ENCODE measurements at places on chromosomes 3 and 15.

DNA sequence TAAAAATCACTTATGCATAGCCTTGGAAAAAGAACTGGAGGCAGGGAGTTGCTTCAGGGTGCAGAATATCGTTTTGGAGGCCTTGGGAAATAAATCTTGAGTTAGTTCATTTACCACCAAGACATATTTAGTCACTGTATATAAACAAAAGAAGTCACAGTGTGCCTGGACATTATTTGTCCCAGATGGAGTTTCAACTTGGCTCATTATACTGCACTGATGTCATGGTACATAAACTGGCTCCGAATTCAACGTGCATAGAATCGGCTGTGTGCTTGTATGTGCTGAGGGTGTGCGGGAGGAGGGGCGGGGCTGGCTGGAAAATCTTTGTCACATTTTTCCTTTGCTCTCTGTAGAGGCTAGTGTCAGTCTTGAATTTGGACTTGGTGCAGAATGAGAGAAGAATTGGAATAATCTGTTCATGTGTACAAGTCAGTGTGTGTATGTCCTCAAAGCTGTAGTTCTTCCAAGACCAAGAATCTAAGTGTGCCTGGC, 86.6 kb downstream of the FNDC3B start:
- no peak for DNase-seq

GRCh38 chr3:115099134-115099985, 47.7 kb downstream of the ZBTB20 start:
- no peak for DNase-seq

- no peak for DNase-seq
Observed at GRCh38 chr3:86865506-86865905, 125.4 kb downstream of the VGLL3 start.

DNA sequence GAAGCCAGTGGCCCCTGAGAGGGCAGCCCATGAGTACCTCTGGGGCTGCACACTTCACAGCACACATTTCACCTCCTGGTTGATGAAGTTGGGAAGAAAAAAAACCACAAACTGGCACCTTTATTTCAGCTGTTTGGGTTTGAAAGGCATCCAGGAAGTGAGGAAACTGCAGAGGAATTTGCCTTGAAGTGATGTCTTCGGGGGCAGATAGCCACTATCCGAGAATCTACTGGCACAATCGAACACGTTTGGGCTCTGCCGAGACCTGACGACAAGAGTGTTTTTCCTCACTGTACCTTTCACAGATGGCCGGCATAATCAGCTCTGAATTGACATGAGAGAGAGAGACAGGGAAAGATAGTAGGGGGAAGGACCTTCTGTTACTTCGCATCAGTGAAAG, 59.7 kb downstream of the LRIG1 start:
- peak; percentile 35 for DNase-seq

DNA sequence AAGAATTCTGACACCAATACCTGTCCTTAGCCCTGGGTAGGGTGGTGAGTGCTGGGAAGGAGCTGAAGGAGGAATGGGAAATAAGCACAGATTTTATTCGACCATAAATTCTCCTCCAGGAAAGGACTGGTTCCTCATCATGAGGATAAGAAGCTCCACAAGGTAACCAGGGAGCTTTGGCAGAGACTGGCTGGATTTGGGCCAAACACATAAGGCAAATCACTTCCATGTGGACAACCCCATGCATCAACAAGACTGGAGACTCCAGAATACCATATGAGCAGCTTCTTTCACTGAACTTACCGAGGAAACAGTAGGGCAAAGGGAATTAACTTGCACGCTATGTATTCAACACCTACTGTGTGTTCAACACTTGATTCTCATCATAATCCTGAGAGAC, 312.5 kb downstream of the NTRK3 start:
- no peak for DNase-seq

- DNase-seq = peak; percentile 78
Observed at GRCh38 chr3:124878561-124879336, 8.4 kb downstream of the ITGB5 start.

DNA sequence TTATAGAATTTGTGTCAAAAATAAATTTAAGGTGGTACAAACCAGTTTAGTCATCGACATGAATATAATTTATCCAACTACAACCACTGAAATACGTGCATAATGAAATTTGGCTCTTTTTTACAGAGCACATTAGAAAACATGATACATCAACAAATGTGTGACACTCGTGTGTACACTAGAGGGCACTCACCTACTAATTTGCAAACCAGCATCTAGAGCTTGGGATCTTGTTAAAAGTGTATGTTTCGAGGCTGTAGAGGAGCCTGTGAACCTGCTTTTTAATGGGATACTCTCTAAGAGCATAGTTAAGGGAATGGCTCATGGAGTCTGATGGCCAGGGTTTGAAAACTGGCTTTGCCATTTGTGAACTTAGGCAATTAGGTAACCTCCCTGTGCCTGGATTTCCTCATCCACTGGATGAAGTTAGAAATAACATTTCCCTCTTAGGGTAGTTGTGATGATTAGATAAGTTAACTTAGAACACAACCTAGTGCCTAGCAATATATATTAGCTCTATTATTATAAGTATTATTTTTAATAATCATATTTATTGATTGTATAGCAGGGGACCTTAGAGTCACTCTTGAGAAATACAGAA, 8.8 kb upstream of the CPOX start:
- peak; percentile 33 for DNase-seq

GRCh38 chr3:177133860-177134815, 63.1 kb downstream of the TBL1XR1 start:
- DNase-seq = no peak

DNA sequence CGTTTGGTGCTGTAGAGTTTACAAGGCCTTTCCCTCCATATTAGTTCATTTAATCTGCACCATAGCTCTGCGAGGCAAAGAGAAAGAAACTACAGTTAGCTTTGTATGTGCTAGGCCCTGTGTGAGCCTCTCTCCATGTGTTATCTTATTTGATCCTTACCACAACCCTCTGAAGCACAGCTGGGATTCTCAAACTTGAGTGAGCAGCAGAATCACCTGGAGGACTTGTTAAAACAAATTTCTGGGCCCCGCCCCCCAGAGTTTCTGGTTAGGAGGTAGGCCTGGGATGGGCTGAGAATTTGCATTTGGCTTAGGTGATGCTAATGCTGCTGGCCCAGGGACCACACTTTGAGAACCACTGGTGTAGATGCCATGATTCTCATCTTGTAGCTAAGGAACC, 12.3 kb downstream of the CA12 start:
- DNase-seq = no peak

DNA sequence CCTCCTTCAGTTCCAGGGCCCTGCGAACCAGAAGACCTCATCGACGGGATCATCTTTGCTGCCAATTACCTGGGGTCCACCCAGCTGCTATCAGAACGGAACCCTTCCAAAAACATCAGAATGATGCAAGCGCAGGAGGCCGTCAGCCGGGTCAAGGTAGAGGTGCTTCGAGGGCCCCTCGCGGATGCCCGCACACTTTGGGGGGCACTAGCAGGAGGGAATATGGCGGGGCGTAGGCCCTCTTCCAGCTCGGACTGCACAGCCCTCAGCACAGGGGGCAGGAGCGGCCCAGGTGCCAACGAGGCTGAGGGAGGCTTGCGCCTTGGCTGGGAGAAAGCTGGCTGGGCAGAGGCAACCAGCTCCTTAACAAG, 176.6 kb downstream of the NSMCE3 start:
- no peak for DNase-seq

DNA sequence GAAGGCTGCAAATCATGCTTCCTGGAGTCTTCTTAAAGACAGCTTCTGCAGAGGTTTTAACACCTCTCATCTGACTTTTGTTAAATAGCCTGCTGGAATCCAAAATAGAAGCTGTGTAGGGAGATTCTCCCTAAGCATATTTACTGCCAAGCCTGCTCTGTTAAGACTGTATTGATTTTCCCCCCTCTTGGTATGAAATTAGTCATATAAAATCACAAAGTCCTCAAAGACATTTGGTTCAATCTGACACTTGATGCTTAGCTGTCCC, 94.6 kb downstream of the ITPR1 start:
- DNase-seq = no peak

- no peak for DNase-seq
Observed at GRCh38 chr15:70653426-70653825, 109.9 kb downstream of the UACA start.

GRCh38 chr3:69081583-69082262, 1.6 kb upstream of the UBA3 start:
- no peak for DNase-seq

- DNase-seq = peak; percentile 66
Observed at GRCh38 chr3:123353850-123354233, 95.0 kb downstream of the ADCY5 start.

DNA sequence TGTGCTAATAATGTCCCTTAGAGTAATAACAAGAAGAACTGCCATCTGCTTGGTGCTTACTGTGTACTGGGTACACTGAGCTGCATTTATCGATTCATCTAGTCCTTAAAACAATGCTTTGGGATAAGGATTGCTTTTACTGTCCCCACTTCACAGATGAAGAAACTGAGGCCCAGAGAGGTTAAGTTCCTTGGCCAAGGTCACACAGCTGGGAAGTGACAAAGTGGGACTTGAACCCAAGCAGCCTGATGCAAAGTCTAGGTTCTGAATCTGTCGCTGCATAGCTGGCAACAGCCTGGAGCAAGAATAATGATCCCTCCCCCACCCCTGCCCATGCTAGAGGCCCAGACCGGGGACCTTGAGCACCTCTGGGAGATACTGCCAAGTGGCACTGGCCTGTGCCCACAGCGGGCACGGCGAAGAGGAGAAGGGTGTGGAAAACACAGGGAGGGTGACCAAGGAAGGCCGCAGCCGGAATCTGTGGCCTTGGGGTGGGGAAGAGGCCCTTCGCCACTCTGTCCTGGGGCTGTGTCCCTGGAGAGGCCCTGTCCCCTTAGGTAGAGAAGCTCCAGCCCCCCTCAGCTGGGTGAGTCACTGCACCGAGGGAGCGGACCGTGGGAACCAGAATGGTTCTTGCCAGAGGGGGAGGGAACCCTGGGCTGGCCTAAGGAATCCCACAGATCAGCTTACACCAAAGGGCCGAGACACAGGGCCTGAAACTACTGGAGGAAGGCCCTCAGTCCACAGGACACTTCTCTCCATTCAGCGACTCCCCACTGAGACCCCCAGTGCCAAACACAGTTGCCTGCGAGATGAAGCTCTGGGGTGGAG, 3.5 kb downstream of the PLXND1 start:
- DNase-seq = peak; percentile 98

GRCh38 chr15:97521381-97522285, 438.9 kb upstream of the ARRDC4 start:
- DNase-seq = no peak

DNA sequence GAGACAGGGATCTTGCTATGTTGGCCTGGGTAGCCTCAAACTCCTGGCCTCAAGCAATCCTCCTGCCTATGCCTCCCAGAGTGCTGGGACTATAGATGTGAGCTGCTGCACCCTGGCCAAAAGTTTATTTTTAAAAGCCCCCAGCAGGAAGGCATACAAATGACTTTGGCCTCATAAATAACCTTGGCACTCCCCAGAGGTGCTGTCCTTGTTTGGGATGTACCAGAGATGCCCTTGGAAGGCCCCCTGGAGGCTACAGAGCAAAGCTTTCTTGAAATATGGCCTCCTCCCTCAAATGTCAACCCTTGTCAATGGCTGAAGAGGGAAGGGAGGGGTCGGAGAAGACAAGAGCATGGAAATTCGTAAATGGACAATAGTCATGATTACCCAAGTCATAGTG, 14.0 kb upstream of the RTP3 start:
- DNase-seq = no peak

DNA sequence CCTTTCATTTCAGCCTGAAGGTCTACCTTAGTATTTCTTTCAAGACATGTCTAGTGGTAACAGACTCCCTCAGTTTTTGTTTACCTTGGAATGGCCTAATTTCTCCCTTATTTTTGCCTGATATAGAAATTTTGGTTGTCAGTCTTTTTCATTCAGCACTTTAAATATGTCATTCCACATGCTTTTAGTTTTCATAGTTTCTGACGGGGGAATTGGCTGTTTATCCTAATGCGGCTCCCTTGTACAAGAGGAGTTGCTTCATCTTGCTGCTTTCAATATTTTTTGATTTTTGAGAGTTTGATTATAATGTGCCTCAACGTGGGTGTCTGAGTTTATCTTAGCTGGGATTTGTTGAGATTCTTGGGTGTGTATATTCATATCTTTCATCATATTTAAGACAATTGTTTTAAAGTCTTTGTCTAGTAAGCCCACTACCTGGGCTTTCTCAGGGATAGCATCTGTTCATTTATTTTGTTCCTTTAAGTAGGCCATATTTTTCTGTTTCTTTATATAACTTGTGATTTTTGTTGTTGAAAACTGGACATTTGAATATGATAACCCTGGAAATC, 51.1 kb upstream of the PYDC2 start:
- no peak for DNase-seq

GRCh38 chr3:72448375-72448823, 399.8 kb downstream of the SHQ1 start:
- no peak for DNase-seq

DNA sequence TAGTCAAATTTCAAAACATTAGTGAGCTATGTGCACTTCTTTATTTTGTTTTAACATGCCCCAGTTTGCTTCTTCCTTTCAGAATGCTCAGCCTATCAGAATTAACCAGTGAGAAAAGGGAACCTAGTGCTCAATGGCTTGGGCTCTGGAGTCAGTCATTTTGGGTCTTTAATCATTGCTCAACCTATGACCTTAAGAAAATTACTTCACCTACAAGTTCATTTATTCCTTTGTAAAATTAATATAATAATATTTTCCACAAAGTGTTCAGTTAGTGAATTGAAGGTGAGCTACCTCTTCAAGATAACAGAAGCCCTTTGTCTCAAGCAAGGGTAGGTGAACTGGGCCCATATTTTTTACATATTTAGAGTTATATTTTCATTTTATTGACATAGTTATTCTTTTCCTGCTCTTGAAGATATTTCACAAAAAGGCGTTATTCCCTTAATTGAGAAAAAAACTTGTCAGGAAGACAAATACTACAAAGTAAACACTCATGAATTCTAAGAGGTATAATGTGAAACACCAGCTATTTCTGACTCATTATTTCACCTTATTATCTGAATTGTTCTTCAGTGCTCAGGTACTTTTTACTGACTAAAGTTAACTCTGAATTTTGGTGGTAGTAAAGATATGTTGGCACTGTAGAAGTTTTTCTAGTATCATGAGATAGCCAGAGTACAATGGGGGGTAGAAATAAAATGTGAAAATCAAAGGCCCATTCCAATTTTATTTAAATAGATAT, 415.5 kb downstream of the NAALADL2 start:
- no peak for DNase-seq

DNA sequence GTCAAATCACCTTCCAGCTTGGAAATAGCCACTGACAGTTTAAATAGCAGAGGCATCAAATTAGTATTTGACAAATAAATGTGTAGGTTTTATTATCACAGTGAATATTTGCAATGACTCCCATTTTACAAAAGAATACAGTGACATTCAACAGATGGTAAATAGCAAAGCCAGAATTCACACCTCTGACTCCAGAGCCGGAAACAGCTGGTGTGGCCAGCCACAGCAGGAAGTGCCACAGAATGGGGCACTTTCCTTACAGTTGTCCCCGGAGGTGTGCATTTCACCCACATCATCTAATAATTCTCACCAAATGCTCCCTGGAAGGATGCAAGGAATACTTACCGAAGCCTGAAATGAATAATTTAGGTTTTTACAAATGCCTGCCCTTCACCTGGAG, 295.7 kb upstream of the WNT5A start:
- no peak for DNase-seq

- DNase-seq = no peak
Observed at GRCh38 chr3:101807888-101808287, 28.9 kb downstream of the NXPE3 start.

GRCh38 chr3:69521286-69521685, 135.4 kb upstream of the FRMD4B start:
- DNase-seq = no peak
